Fibroblast of skin of left quadriceps (primary cell): ENCODE measurements at places on chromosomes 6 and 20.

- no peak for DNase-seq
Observed at GRCh38 chr6:167668019-167668753, 158.5 kb upstream of the AFDN start.

DNA sequence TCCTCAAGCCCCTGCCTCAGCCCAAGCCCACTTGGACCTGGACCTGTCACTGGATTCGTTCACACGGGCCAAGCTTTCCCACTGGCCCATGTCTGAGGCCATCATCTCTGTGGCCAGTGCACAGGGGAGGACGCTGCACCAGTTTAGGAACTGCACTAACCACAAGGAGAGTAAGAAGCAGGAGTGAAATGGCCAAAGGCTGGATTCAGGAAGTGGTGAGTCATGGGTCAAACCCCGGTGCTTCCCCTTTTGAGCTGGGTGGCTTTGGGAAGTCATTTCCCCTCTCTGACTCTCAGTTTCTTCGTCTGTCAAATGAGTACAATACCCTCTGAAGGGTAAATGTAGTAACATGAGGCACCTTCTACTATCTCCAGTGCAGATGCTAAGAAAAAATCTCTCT is 87.9 kb downstream of the CD40 start:
- no peak for DNase-seq

DNA sequence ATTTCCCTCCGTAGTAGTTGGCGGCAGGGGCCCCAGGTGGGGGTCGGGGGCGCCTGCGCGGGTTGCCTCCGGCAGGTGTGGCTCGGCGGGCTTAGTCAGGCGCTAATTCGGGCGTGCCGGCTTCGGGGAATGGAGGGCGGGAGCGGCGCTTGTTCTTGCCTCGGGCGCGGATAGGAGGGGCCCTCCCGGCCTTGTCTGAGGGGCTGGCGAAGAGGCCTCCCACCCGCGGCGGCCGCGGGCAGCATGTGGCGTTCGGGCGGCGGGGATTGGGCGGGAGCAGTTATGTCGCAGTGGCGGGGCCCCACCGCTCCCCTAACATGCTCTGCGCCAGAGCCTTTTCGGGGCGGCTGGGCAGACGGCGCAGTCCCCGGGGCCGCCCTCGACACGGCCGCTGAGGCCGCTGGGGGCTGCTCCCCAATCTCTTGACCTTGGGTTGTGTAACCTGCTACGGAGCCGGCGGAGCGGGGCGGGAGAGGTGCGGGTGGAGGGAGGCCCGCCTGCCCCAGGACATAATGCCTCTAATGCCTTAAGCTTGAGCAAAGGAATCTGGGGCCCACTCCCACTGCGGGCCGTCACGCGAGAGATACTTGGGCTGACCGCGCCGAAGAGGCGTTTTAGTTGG is 1.1 kb downstream of the AMD1 start:
- no peak for DNase-seq

- DNase-seq: no peak
Observed at GRCh38 chr6:168124921-168125320, 45.9 kb upstream of the FRMD1 start.

GRCh38 chr6:11424395-11425034 is 113.0 kb upstream of the TMEM170B start:
- DNase-seq: no peak

DNA sequence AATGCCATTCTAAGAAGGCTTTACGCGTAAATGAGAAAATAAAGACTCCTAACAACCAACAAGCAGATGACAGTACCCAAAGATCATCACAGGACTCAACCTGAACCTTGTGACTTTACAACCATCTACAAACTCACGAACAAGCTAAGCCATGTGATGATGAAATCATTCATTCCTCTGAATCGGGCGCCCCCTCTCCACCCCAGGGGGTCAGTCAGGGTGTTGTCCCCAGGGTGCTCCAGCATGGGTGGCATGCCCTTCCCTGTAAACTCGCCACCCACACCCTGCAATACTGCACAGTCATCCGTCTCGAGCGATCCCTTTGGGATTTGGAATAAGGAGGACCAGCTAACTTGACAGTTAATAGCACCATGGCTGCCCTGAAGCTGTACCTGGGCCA is 12.6 kb downstream of the SERPINB6 start:
- no peak for DNase-seq

DNA sequence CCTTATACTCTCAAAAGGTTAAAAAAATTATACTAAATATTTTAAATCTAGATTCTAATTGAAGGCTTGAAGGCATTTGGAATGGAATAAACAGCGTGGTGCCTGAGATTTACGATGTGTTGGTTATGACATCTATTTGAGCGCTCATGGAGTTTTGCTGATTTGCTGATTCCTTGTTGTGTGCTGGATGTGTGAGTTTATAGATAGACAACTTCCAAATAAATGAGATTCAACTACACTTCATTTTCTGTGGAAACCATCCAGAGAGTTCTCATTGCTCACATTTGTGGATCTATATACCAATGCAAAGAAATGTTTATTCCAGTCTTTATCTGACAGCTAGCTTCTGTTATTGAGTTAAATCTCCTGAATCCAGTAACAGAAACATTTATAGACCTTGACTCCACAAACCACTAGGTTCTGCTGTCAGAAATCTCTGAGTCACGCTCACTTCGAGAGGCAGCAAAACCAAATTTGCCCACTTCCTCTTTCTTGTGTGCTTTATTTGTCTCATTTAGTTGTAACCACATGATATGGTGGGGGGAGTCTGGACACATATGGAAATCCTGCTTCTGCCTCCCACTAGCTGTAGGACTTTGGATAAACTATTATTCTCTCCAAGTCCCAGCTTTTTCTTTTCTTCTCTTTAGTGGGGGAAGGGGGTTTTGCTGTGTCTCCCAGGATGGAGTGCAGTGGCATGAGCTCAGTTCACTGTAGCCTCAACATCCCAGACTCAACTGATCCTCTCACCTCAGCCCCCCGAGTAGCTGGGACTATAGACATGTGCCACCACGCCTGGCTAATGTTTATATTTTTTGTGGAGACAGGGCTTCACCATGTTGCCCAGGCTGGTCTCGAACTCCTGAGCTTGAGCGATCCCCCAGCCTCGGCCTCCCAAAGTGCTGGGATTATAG is 54.5 kb downstream of the IPCEF1 start:
- DNase-seq: peak; percentile 82

DNA sequence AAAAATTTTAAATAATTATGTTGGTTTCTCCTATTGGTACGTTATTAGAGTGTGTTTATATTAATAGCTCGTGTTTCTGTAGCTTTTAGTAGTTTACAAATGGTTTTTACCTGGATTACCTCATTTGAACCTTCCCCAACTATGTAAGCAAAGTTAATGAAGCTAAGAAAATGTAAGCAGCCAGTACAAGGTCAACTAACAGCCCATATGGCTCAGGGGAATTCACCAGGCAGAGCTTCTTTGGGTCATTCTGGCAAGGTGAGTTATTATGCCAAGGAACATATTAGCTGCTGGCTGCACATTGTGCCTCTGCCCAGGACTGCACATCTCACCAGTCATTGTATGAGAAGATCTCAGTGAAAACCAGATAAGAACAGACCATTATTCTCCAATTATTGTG is 27.0 kb upstream of the MARCKS start:
- no peak for DNase-seq

GRCh38 chr6:29681811-29682210 is 859 bp upstream of the ZFP57 start:
- DNase-seq: no peak

DNA sequence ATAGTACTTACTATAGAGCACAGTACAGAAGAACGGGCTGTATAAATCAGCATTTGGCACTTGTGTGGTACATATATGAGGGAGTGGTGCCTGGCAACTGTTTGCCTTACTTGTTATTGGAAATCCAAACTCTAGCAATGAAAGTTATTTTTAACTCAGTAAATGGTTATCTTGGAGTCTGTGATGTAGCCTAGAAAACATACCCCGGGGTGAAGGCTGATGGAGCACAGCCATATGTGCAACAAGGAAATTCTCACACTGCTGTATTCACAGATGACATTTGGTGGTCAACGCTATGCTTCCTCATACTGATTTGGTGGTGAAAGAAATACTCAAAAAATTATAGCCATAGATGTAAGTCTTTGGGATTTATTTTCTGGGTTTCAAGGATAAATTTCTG is 807.5 kb upstream of the FLRT3 start:
- DNase-seq: no peak

- no peak for DNase-seq
Observed at GRCh38 chr6:3341467-3341866, 82.7 kb downstream of the PSMG4 start.

- no peak for DNase-seq
Observed at GRCh38 chr6:123676793-123677192, 40.0 kb upstream of the TRDN start.

DNA sequence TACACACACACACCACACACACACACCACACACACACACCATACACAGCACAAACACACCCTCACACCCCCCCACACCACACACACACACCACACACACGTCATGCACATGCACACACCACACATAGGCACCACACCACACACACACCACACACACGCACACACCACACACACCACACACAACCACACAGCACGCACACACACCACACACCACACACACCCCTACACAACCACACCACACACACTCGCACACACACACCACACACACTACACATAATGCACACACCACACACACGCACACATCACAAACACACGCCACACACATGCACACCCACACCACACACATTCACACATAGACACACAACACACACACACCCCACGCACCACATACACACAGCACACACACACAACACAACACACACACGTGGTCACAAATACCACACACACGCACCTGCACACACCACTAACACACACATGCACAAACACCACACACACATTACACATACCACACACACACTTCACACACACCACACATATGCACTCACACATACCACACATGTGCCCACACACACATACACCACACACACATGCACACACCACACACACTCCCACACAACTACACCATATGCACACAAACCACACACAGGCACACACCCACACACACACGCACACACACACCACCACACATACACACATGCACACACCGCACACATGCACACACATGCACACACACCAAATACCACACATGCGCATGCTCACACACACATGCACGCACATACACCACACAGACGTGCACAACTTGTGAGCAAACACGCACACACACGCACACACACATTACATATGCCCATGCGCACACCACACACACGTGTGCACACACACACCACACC is 9.4 kb upstream of the ACSS1 start:
- no peak for DNase-seq

DNA sequence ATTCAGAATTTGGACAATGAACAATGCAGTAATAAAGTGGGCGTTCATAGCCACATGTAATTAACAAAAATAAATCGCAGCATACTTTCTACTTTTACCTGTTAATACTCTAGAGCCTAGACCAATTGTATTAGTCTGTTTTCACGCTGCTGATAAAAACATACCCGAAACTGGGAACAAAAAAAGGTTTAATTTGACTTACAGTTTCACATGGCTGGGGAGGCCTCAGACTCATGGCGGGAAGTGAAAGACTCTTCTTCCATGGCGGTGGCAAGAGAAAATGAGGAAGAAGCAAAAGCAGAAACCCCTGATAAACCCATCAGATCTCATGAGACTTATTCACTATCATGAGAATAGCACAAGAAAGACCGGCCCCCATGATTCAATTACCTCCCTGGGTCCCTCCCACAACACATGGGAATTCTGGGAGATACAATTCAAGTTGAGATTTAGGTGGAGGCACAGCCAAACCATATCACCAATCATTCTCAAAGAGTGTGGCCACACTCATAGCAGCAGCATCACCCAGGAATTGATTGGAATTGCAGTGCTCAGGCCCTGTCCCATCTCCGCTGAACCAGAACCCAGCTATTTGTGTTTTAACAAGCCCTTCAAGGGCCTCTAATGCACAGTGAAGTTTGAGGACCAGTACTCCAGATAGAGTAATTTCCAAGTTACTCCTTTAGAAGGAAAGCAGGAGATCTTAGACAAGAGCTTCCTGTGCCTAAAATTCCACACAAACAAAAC is 650.0 kb downstream of the KIF16B start:
- no peak for DNase-seq

DNA sequence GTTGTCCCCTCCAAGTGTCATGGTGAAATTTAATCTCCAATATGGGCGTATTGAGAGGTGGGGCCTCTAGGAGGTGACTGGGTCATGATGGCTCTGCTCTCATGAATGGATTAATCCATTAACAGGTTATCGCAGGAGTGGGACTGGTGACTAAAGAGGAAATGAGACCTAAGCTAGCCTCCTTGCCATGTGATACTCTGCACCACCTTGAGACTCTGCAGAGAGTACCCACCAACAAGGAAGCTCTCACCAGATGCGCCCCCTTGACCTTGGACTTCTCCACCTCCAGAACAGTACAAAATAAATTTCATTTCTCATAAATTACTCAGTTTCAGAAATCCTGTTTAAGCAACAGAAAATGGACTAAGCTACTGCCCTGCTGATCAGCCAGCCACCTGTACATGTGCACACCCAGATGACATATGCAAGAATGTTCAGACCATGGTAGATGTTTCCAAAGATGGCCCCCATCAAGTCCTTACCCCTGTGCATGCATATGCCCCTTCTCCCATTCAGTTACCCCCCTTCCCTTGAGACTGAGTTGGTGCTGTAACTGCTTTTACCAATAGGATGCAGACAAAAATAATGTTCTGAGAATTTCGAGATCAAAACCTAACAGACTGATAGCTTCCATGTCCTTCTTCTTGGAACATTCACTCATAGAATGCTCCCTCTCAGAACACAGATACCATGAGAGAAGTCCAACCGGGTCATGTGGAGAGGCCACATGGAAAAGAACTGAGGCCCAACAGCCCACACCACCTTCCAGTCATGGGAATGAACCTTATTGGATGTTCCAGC is 28.4 kb downstream of the MAP3K5 start:
- no peak for DNase-seq

DNA sequence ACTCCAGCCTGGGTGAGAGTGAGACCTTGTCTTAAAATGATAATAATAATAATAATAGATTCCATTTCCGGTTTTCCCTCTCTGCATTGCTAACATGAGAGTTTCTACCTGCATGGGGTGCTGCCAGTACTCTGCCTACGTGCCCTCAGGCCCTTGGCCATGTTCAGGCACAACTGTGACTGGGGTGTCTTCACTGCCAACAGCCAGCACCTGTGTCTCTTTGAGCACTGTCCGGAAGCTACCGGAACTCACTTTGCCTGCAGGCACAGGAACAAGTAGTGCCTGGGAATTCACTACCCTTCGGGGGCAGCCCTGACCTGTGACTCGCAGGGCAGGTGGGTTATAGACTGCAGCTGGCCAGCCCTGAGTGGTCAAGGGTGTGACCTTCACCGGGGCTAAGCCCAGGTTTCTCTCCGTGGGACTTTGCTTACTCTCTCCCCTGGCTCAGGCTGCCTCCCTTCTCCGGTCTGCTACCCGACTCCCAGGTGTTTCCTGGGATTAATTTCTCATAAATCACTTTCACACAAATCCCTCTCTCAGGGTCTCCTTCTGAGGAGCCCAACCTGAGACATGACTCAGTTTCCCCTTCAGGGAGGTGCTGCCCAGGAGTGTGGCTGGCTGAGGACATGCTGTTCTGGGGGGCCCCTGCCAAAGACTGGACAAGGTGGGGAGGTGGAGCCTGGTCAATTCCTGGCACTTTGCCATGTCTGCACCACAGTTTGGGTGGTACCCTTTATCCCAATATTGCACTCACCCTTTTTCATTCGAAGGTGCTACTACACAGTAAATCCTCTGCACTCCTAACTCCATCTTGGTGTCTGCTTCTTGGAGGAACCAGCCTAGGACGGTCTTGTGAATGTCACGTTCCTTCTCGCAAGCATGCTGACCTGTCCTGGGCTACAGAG is 79.5 kb upstream of the RALGAPA2 start:
- DNase-seq: no peak
